ENCODE measurements at places on chromosomes 16 and 17. TPM values are rescaled to one million over a fixed set of nuclear protein-coding genes. Genes with fewer than 3 reads are reported as not detected.

- DNase-seq = no peak
These were observed 26.1 kb downstream of the ZFPM1 start for GRCh38 chr16:88478889-88479792.

DNA sequence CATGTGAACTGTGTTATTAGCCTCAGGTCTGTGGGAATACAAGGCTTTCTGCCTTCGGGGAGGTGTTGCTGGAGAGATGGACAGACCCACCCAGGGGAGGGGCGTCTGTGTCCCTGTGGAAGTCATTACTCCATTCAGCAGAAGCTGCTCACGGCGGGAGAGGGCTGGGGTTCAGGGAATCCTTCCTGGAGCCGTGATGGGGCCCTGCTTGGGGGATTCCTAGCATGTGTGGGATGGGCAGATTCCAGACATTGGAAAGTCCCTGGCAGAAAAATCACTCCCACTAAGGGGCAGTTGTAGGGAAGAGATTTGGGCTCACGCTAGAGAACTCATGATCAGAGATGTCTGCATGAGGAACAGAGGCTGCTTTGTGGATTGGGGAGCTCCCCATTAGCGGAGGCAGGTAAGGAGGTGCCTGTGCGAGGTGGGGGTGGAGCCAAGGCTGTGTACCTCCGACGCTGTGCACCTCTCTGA lies 56.3 kb upstream of the IL34 start:
- no peak for DNase-seq

- no peak for DNase-seq
These were observed 27.0 kb upstream of the NFAT5 start for GRCh38 chr16:69538808-69539207.

DNA sequence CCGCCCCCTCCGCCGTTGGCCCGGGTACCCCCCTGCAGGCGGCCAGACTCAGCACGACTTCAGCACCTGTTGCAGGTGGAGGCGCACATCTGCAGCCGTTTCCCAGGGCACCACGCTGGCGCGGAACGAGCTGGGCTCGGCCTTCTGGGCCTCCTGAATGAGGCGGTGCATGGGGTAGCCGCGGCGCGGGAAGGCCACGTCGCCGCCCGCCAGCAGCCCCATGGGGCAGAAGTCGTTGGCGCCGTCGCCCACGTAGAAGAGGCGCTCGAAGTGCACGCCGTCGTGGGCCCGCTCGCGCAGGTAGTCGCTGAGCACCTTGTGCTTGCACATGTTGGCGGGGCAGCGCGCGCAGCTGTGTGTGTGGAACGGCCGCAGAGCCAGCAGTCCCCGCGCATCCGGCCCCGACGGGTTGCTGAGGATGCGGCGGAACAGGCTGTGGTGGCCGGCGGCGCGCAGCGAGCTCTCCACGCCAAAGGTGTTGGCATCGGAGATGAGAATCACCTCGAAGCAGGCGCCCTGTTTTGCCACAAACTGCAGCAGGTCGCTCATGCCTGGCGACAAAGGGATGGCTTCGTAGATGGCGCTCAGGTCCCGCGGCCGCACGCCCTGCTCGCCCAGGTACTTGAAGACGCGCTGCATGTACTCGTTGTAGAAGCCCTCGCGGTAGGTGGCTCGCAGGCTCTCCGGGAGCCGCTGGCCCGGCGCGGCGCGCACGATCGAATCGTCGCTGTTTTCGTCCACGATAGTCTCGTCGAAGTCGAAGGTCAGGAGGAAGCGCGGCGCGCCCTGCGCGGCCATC lies 6.2 kb downstream of the PHOSPHO1 start:
- no peak for DNase-seq

DNA sequence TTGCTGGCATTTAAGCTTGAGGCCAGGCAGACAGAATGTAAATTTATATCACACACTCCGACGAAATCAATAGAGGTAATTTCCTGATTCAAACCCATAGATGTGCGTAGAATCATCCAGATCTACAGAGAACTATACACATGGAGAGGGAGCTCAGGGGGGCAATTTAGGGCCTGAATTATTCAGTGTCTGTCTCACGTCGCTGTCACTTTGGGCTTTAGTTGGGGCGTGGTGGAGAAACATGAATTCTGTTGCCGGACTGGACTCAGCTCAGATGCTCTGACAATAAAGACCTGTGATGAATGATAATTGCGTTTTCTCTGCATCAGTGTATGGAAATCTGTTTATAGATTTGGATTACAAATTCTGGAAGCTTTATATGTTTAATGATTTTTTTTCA lies 32.5 kb upstream of the HS3ST2 start:
- DNase-seq = no peak

The FBXO31 gene
- 17.5 TPM for total RNA-seq

The WFDC1 gene
- not detected for total RNA-seq

Measured in foreskin keratinocyte (primary cell).